IPS-NIHi11 (cell line): ENCODE measurements at places on chromosomes 11 and 22.

- no peak for DNase-seq
These were observed 100.4 kb upstream of the GALNT18 start for GRCh38 chr11:11722246-11722645.

GRCh38 chr22:30245181-30245984 is 1.2 kb downstream of the LIF start:
- peak; percentile 70 for DNase-seq

DNA sequence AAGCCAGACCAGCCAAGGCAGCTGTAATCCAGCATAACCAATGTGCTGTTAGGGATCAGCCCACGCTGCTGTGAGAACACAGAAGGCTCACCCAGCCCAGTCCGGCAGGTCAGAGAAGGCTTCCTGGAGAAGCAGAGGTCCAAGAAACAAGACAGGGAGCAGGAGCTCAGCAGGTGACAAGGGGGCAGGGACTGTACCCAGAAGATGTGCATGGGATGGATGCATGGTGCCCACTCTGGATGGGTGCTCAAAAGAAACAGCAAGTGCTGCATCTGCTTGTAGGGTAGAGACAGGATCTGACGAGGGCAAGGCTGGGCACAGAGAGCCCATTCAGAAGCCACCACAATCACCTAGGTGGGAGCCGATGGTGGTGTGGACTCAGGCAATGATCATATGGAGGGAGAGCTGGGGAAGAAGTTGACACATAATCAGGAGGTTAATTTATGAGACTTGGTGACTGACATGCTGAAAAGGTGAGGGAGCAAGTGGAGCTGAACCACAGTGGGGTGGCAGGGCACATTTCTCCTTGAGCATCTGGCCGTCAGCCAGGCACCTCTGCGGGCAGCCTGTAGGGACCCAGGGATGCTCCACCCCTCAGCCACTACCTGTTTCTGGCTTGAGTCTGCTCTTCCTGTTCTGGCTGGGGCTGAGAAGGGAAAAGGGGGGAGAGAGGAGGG is 102.3 kb upstream of the DRD2 start:
- DNase-seq = peak; percentile 63

DNA sequence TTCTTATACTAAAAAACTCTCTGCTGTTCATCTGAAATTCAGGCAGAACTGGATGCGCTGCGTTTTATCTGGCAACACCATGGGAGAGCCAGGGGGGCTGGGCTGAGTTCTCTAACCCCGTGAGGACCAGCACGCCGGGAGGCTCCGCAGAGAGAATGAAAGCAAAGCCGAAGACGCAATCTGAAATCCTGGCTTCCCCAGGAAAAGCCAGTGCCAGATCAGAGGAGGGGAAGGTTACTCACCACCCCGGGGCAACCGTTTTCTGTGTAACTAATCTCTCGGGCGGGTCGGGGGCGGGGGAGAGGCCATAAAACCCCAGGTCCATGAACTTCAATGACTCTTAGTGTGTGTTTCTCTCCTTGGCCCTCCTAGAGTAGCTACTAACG is 99.4 kb downstream of the SHANK2 start:
- DNase-seq = peak; percentile 43

DNA sequence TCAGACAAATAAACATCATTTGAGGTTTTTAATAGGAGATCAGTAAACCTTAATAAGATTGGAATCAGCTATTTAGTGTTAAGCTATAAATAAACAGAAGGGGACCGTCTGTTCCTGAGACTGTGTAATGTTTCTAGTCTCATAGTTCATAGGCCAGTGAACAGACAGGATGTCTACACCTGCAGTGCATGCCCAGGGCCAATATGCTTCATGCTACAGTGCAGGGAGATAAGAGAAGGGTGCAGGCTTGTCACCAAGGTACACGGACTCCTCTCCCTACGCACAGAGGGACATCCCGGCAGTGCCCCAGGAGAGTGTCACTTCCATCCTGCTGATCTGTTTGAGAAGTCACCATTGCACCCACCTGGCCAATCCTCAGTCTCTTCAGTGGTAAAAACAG is 148.6 kb downstream of the OPCML start:
- no peak for DNase-seq

DNA sequence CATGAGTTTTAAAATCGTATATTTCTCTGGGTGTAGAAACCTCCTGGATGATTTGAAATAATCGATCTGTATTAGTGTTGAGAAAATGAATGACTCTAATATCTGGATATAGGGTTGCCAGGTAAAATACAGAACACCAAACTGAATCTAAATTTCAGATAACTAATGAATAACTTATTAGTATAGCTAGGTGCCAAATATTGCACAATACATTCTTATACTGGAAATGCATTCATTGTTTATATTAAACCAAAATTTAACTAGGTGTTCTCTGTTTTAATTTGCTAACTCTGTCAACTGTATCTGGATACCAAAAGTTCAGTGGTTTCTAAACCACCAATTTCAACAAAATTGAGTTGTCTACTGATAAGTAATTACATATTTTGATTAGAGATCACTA is 2.5 kb upstream of the BIRC3 start:
- DNase-seq = no peak
